ENCODE measurements at places on chromosomes 2 and 18. TPM values are rescaled to one million over a fixed set of nuclear protein-coding genes. Genes with fewer than 3 reads are reported as not detected.

EFR3B gene
- total RNA-seq = 0.27 TPM

DNA sequence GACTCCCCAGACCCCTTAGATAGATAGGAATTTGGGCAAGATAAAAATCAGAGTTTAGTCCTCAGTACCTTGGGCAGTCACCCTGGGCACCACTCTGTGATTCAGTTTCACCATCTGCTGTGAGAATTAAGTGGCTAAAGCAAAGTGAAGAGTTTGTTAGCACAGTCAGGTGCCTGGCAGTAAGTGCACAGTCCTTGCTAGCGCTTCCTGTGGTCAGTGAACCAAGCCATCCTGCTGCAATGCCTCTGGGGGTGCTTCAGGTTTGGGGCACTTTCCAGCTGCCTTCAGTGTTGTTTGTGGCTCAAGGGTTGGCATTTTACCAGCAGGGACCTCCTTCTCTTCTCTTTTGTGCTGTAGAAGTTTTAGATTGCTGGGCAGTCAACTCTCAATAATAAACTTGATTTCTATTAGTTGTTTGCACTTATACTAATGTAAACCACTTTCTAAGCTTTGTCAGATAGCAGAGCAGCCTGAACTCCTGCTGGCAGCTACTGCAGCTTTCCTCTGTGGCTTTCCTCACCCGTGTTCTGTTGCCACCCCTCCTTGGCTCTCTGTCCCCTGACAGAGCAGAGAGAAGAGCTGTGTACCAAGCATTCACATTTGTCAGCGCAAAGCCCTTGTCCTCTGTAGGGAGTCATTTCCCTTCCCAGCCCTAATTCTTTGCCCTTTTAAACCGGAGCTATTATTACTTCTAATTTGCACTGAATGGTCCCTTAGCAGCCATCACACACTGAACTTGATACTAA, 48.4 kb upstream of the RMP24 start:
- DNase-seq = no peak

COL6A3 gene
- 9.5 TPM for total RNA-seq

DNA sequence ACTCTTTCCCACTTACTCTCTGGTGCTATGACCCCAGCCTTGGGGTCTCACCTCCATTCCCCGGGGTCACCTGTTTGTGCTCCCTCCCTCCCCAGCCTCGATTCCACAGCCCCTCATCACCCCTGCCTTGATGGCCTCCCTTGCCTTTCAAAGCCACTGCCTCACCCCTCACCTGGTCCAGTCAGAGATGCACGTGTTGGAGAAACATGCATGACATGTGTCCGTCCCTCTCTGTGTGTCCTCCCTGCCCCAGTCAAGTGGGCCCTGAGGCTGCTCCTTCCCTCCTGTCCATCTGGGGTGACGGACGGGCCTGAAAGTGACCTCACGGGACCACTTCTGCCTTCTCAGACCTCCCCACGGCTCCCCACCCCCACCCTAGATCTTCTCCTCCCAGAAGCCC, 82.3 kb upstream of the TWIST2 start:
- DNase-seq = no peak

DNA sequence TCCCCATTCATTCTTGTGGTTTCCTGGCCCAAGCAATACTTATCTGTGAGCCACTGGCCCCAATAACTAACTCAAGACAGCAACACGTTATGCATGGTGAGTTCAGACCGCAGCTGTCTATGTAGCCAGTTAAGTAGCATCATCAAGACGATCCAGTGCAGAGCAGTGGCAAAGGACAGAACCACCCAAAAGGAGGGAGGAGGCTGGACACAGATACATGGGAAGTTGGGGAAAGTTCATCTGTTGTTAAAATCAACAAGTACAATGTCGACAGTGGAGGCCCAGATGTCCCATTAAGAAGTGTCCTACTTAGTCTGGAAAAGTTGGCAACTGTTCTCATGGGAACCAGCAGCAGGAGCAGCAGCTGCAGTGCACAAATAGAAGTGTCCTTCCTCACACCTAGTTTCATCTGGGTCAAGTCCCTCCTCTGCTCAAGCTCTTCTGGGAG, 106.9 kb upstream of the THOC1 start:
- DNase-seq = no peak

SULT1C4 gene
- total RNA-seq = not detected
